ENCODE measurements at places on chromosomes 1 and 21. TPM values are rescaled to one million over a fixed set of nuclear protein-coding genes. Genes with fewer than 3 reads are reported as not detected.
A peak's percentile ranks its signal among the peaks of the same experiment; 100 is the strongest.

GRCh38 chr1:178461701-178462100 is 35.1 kb downstream of the CLEC20A start:
- H3K4me3 ChIP-seq, result no peak overlapping the region
- no peak overlapping the region for H3K27ac ChIP-seq
- peaks cover 25% of the 10 kb centered on the region for H3K36me3 ChIP-seq
- H3K4me1 ChIP-seq, result peaks cover 18% of the 10 kb centered on the region

- no peaks in the 10 kb centered on the region for H3K27me3 ChIP-seq
- H3K4me1 ChIP-seq, result peaks cover 2% of the 10 kb centered on the region
- DNase-seq, result no peak
- H3K4me3 ChIP-seq, result no peak overlapping the region
- no peak overlapping the region for H3K27ac ChIP-seq
These were observed 73.5 kb upstream of the FAM3B start for GRCh38 chr21:41243107-41243506.

DNA sequence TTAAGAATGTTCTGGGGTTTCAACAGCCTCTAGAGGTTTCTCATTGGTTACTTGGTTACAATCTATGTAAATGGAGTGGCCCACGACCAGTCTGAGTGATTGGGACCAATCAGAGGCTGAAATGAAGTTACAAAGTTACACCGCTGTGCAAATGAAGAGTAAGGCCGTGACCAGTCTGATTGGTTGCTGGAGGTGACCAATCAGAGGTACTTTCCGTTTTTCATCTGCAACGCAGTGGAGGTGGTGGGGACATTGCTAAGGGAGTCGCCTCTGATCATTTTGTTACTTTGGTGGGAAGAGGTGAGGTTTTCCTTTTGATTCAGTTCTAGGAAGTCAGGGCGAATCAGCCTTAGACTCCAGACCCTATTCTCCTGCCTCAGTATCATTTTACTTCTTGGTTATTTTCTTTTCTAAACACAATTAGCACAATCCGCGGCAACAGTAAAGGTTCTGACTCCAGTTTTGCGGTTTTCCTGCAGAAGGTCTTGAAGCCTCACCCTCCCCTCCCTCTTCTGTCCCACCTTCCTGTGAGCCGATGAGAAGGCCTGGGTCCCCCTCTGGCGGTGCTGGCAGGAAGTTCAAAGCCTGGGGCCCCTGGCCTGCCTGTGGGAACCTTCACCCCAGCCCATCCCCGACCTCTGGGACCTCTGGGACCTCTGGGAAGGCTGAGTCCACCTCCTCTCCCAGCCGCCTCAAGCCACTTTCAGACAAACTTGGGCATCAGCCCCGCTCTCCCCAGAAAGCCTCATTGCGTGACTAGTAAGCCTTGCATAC is 38.7 kb upstream of the TTC34 start:
- no peaks in the 10 kb centered on the region for H3K4me1 ChIP-seq
- H3K4me3 ChIP-seq, result no peak overlapping the region
- H3K36me3 ChIP-seq, result no peaks in the 10 kb centered on the region

GRCh38 chr1:207847116-207847515 is 63.8 kb downstream of the CD34 start:
- no peak overlapping the region for H3K27ac ChIP-seq
- H3K4me3 ChIP-seq, result no peak overlapping the region
- H3K4me1 ChIP-seq, result peaks cover 20% of the 10 kb centered on the region
- no peak for DNase-seq

DNA sequence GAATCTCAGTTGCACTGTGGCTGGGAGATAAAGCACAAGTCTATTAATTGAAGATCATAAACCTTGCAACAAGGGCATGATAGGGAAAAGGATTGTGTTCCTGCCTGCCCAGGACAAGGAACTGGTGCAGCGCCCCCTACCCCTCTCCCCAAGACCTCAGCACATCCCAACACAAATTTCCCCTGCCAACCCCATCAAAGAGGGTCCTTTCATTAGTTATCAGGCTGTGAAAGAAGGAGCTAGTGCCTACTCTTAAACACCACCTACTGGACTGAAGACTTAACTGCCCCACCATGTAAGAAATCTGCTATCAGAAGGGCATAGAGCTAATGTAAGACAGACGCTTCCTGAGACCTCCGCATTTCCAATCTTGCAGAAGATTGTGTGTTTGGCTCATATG is 372.6 kb downstream of the AGBL4 start:
- H3K27me3 ChIP-seq, result no peaks in the 10 kb centered on the region
- no peaks in the 10 kb centered on the region for H3K36me3 ChIP-seq
- no peak for DNase-seq
- H3K4me3 ChIP-seq, result no peak overlapping the region
- no peak overlapping the region for H3K27ac ChIP-seq

DNA sequence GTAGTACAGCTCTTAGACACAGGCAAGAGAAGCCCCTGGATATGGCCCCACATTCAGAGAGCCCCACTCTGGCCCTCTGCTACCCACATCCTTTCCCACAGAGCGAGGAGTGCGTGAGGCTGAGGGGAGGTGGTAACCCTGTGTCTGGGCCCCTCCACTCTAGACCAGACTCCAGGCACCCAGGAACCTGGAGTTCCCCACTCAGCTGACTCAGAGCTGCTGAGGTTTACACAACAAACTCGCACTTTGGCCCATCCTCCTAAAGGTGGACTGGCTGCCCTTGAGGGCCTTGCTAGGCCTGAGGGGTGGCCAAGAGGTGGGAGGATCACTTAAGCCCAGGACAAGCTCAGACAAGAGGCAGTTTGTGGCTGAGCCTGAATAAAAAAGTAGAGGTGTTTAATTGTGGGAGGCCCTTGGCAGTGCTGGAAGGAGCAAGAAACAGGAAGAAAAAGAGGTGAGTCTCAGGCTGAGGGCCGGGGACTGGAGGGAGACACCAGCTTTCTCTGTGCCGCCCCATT is 10.7 kb downstream of the MR1 start:
- no peak for DNase-seq
- H3K27me3 ChIP-seq, result no peaks in the 10 kb centered on the region
- H3K4me1 ChIP-seq, result peaks cover 14% of the 10 kb centered on the region

GRCh38 chr21:41678924-41679318 is 87.9 kb downstream of the RIPK4 start:
- H3K27ac ChIP-seq, result peak overlapping the region; percentile 65
- H3K4me1 ChIP-seq, result peaks cover 35% of the 10 kb centered on the region
- no peak for DNase-seq
- H3K36me3 ChIP-seq, result no peaks in the 10 kb centered on the region

GRCh38 chr1:109882288-109883245 is 28.1 kb upstream of the CSF1 start:
- H3K36me3 ChIP-seq, result no peaks in the 10 kb centered on the region
- peaks cover 31% of the 10 kb centered on the region for H3K4me1 ChIP-seq
- no peak overlapping the region for H3K27ac ChIP-seq
- no peak overlapping the region for H3K4me3 ChIP-seq
- H3K27me3 ChIP-seq, result no peaks in the 10 kb centered on the region

DNA sequence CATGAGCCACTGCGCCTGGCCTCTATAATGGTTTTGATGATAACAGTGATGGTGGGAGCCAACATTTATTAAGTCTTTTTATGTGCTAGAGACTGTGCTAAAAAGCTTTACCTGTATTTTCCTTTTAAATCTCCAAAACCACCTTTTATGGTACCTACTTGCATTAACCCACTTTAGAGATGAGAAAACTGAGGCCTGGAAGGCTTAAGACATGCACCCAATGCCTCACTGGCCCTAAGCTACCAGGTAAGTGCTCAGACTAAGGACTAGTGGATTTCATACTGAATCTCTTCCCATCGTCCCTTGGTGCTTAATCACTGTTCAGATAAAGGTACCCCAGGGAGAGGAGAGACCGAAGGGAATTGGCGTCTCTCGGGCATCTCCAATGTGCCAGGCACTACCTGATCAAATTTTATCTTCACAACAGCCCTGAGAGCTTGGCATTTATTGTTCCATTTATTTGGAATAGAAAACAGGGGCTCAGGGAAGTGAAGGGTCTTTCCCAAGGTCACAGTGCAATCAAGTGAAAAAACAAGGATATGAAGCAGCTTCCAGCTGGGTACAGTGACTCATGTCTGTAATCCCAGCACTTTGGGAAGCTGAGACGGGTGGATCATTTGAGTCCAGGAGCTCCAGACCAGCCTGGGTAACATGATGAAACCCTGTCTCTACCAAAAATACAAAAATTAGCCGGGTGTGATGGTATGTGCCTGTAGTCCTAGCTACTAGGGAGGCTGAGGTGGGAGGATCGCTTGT is 84.2 kb downstream of the LACTBL1 start:
- peaks cover 22% of the 10 kb centered on the region for H3K4me1 ChIP-seq
- no peaks in the 10 kb centered on the region for H3K27me3 ChIP-seq
- no peak overlapping the region for H3K4me3 ChIP-seq
- peak overlapping the region; percentile 83 for H3K27ac ChIP-seq

DNA sequence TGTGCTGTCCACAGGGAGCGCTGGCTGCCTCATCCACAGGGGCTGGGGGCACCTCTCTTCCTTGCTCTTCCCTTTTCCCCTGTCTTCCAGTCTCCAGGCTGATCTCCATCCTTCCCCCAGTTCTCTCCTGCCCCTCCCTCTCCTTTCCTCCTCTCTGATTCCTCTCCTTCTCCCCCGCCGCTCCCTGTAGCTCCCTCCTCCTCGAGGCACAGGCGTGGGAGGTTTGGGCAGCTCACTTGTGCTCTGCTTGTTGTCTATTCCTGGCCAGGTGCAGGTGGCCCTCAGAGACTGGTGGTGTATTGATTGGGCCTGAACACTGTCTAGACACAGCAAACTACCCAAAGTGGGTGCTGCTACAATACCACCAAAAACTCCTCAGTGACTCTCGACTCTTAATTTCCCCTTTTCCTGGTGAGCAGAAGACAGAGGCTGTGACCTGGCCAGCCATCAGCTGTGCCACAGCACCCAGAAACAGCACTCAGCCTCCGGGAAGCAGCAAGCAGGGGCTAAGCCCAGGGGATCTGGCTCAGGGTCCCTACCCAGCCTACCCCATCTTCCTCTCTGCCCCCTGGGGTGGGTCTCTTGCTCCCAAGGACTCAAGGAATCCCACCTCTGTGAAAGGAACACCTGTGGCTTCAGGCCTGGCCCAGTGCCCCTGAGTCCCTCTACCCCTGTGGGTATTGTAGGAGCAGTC is 93.3 kb downstream of the DDX20 start:
- no peak overlapping the region for H3K27ac ChIP-seq
- H3K27me3 ChIP-seq, result peaks cover 5% of the 10 kb centered on the region

GRCh38 chr1:204634260-204634910 is 51.2 kb downstream of the LRRN2 start:
- DNase-seq, result no peak
- no peak overlapping the region for H3K27ac ChIP-seq
- no peaks in the 10 kb centered on the region for H3K36me3 ChIP-seq
- no peak overlapping the region for H3K4me3 ChIP-seq

- no peaks in the 10 kb centered on the region for H3K36me3 ChIP-seq
- H3K4me1 ChIP-seq, result peaks cover 25% of the 10 kb centered on the region
These were observed 43.3 kb upstream of the ATP1A1 start for GRCh38 chr1:116329524-116330341.

DNA sequence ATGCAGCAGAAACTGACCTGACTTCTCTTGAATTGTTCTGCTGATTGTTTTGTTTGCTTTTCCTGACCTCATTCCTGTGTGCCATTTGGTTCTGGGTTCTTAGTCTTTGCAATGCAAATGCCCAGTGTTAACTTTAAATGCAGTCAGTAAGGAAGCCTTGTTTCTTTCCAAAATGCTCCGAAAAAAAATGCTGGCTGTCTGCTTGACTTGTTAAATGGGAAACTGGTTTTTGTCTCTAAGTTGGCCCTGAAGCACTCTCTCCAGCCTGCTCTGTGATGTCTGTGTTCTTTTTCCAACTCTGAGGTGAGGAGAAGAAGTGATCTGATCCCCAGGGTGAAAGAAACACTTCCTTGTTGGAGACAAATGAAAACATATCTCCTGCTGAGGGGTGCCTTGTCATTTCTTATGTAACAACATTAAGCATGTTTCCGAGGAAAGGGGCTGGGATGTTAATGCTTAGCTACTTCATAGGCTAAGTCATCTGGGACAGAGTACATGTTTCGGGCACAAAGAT is 256.3 kb upstream of the ADGRL4 start:
- H3K4me3 ChIP-seq, result no peak overlapping the region
- H3K4me1 ChIP-seq, result peaks cover 16% of the 10 kb centered on the region
- H3K27ac ChIP-seq, result peak overlapping the region; percentile 1
- DNase-seq, result no peak
- H3K27me3 ChIP-seq, result no peaks in the 10 kb centered on the region
- H3K36me3 ChIP-seq, result no peaks in the 10 kb centered on the region

DNA sequence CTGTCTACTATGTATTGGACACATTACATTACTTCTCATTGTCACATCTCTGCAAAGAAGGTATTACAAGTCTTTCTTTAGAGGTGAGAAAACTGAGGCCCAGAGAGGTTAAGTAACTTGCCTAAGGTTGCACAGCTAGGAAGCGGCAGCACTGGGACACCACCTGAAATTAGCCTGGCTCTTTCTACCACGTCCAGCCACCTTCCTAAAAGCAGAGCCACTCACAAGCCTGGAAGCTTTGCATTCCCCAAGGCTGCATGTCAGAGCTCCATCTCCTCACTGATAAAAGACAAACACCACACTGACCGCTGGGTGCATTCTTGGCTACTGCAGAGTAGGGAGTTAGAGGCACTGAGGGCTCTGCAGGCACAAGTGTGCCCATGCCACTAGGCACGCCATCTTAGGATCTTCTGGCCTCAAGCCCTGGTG is 2.4 kb downstream of the CD247 start:
- H3K36me3 ChIP-seq, result no peaks in the 10 kb centered on the region
- H3K4me1 ChIP-seq, result no peaks in the 10 kb centered on the region
- H3K27ac ChIP-seq, result no peak overlapping the region
- H3K27me3 ChIP-seq, result peaks cover 53% of the 10 kb centered on the region

- H3K27ac ChIP-seq, result peak overlapping the region; percentile 27
- no peak for DNase-seq
- H3K4me1 ChIP-seq, result peaks cover 43% of the 10 kb centered on the region
- H3K4me3 ChIP-seq, result no peak overlapping the region
These were observed 19.2 kb downstream of the CAPZB start for GRCh38 chr1:19466112-19466561.

GRCh38 chr21:37168666-37169065 is 95.6 kb downstream of the TTC3 start:
- no peak overlapping the region for H3K27ac ChIP-seq
- peaks cover 25% of the 10 kb centered on the region for H3K4me1 ChIP-seq
- H3K36me3 ChIP-seq, result peaks cover 57% of the 10 kb centered on the region
- no peaks in the 10 kb centered on the region for H3K27me3 ChIP-seq

GRCh38 chr1:200128944-200129879 is 101.7 kb downstream of the NR5A2 start:
- no peak for DNase-seq
- no peak overlapping the region for H3K4me3 ChIP-seq
- no peaks in the 10 kb centered on the region for H3K36me3 ChIP-seq
- H3K27ac ChIP-seq, result no peak overlapping the region
- H3K27me3 ChIP-seq, result peaks cover 42% of the 10 kb centered on the region

GRCh38 chr1:2093636-2094035 is 43.4 kb downstream of the PRKCZ start:
- no peak overlapping the region for H3K27ac ChIP-seq
- DNase-seq, result no peak
- no peaks in the 10 kb centered on the region for H3K36me3 ChIP-seq
- peaks cover 5% of the 10 kb centered on the region for H3K4me1 ChIP-seq
- no peak overlapping the region for H3K4me3 ChIP-seq

FAM131C gene
- total RNA-seq, result 0.73 TPM

PLEKHA6 gene
- total RNA-seq, result 0.26 TPM

A3GALT2 gene
- total RNA-seq, result 0.35 TPM

RGS8 gene
- total RNA-seq, result not detected

ASCL5 gene
- total RNA-seq, result not detected

GJA8 gene
- total RNA-seq, result not detected

S100A7 gene
- total RNA-seq, result not detected

CD34 gene
- not detected for total RNA-seq

TRIM58 gene
- 1.5 TPM for total RNA-seq

RPE65 gene
- total RNA-seq, result not detected

GJB3 gene
- not detected for total RNA-seq

PRDM15 gene
- 11.4 TPM for total RNA-seq

BARHL2 gene
- not detected for total RNA-seq

ASTN1 gene
- not detected for total RNA-seq

CRYAA gene
- total RNA-seq, result not detected

NOTCH2 gene
- 180 TPM for total RNA-seq
